ENCODE measurements at places on chromosomes 6 and 20.

DNA sequence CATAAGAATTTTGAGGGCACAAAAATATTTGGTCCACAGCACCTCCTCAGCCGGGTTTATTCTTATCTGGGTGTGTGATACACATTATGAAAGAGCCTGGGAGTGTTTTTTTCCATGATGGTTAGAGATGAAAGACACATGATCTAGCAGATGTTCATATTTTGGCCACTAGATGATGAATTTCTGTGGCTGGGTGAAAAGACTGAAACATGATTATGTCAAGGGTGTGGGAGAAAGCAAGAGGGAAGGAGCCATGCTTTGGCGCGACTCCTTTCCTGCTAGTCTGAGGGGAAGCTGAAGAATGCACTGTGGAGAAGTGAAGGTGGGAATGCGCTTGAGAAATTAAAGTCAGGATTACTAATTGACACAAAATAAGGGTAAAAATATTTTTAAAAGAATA is 102.3 kb downstream of the SH3BGRL2 start:
- DNase-seq: no peak

- DNase-seq: no peak
These were observed 173.8 kb downstream of the HIVEP2 start for GRCh38 chr6:142771162-142771561.

DNA sequence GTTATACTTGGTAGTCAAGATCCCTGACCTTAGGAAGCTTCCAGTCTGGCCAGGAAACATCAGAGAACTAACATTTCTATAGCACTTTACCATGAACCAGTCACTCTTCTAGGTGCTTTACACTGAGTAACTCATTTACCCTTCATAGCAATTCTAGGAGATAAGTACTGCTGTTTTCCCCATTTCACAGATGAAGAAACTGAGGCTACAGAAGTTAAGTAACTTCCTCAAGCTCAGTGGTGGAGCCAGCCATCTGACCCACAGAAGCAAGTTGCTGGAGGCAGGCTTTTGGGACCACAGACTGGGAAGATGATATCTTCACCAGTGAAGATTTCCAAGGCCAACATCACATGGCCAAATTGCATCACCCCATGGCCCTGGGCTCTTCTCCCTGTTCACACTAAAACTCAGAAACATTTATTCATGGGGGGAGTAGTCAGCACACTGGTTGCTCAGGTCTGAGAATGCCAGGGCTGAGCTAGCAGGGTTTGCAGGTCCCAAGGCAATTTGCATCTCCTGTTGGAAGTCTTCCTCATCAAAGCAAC is 70.3 kb downstream of the UNC5CL start:
- no peak for DNase-seq

- no peak for DNase-seq
These were observed 29.1 kb upstream of the SASH1 start for GRCh38 chr6:148313488-148313887.

- DNase-seq: no peak
These were observed 88.0 kb upstream of the ELOVL5 start for GRCh38 chr6:53436526-53437303.

DNA sequence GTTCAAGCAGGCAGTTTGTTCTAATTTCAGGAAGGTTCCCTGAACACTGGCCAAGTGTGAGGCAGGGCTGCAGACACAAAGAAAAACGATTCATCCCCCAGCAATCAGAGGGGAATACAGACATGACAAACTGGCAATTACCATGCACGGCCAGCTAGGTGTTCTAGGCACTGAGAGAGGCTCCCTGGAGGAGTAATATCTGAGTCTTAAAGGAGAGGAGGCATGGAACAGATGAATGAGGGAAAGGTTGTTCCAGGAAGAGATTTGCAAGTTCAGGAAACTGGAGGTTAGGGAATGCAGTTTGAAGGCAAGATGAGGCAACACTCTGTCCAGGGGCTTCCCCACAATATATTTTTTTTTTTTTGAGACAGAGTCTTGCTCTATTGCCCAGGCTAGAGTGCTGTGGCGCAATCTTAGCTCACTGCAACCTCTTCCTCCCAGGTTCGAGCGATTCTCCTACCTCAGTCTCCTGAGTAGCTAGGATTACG is 11.1 kb downstream of the RRAGD start:
- DNase-seq: no peak

DNA sequence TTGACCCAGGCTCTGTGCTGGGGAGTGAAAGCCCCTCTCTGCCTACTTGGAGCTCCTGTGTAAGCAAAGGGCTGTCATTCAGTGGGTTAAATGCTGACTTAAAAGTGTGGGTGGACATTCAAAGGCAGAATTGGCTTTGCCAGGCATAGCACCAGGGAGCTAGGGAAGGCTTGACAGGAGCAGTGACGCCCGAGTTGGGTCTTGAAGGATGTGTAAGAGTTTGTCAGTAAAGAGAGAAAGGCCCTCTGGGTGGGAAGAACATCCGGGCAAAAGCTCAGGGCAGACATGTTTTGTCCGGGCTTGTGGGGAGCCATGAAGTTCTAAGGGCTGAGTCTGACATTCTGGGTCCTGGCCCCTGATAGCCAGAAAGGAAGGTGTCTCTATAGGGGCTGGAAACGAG is 27.9 kb upstream of the CHMP4B start:
- DNase-seq: no peak

DNA sequence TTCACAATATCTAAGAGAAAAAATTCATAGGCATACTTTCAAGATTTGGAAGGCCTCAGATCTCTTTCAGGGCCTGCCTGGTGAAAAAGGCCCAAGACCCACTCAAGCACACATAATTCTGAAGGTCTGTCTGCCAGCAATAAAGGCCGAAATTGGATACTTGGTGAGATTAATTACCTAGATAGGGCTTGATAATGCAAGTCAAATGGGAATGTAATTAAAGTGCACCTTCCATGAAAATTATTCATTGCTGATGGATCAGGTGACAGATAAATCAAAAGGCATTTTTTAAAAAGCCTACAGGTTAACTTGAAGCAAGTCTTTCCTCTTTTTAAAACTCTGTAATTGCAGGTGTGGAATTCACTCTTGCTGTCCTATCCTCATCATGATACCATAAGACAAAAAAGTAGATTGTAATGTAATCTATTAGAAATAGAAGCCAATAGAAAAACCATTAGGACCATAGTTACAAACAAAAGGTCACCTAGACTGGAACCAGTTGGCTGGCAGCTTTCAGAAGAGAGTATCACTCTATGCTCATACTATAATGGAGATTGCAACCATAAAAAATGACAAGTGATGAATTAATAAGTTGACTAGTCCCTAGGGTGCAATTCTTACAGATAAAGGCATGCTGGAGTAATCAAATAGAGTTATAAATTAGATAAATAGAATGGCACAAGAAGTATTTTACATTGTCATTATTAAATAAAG is 77.3 kb downstream of the EPHA7 start:
- DNase-seq: peak; percentile 38

DNA sequence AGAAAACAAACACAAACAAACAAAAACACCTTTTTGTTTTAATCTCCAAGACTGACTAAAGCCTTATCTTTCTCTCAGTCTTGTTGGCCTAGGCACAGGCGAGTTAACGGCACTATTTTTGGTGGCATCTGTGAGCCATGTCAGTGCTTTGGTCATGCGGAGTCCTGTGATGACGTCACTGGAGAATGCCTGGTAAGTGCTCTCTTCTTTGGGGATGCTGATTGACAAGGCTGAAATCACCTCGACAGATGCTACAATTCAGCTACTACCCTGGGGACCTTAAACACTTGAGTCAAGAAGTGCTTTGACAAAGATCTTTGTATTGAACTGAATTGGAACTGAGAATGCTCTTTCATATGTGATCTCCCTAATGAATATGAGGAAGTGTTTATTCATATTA is 384.1 kb downstream of the LAMA2 start:
- no peak for DNase-seq

- no peak for DNase-seq
These were observed 177.9 kb downstream of the MBOAT1 start for GRCh38 chr6:20034408-20034769.

DNA sequence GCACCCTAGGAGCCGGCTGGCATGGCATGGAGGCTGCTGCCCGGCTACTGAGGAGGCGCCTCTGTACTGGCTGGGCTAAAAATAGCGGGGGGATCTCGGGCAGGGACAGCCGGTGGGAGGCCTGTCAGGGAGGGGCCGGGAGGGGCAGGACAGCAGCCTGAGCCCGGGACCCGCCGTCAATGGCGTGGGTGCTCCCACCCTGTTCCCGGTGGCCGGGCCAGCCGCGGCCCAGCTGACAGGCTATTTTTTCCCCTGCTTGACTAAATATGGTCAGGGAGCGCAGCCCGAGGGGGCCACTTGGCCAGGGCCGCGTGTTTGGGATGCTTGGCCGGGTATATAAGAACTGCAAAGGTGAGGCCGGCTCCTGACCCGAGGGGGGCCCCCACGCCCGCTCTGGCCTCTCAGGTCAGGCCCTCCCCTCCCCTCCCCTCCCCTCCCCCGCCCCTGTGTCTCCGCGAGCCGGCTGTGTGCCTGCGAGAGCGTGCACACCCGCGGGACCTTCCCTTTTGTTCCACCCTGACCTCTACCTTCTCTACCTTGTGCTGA is 74.4 kb upstream of the GATA5 start:
- DNase-seq: no peak

GRCh38 chr6:52745764-52746201 is 17.5 kb downstream of the GSTA2 start:
- DNase-seq: no peak

GRCh38 chr6:16659466-16660156 is 101.6 kb downstream of the ATXN1 start:
- DNase-seq: no peak

DNA sequence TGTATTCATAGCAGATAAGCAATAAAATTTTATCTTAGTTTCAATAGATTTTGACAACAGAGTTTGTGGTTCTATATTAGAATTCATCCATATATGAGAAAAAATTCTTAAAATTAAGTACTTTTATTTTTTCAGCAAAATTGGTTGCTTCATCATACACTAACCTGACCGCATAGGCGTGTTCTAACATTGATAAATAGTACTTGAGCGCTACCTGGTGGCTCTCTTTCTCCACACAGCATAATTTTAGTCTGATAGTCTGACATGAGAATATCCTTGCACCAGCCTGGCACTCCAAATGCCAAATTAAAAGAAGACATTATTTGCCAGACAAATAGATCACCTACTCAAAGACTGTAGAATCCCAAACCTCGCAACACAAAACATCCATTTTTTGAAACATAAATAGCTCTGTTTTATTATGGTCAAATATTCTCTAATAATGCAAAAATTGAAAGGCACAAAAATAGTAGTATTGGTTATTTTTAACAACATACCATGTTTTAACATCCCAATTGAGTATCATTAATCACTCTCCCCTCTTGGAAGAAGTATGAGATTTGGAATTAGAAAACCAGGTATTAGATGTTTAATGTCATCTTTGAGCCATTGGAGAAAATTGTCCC is 33.0 kb upstream of the FILIP1 start:
- DNase-seq: peak; percentile 54

- DNase-seq: no peak
These were observed 26.1 kb downstream of the PXDC1 start for GRCh38 chr6:3725145-3726047.

DNA sequence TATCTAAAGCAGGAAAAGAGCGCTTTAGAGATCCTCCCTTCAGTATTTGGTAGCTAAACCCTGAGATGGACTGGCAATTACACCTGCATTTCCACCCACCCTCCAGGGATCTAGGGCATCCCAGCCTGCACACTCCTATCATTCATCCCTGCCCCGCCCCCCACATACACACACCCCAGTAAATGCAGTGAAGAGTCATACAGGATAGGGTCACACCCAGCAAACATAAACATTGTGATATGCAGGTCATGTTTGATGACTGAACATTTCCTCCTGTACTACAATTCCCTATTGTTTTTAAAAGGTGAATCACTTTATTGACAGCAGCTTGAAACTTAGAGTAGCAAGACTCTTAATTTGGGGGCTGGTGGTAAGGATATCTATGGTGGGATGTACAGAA is 112.9 kb downstream of the FOXO3 start:
- no peak for DNase-seq

DNA sequence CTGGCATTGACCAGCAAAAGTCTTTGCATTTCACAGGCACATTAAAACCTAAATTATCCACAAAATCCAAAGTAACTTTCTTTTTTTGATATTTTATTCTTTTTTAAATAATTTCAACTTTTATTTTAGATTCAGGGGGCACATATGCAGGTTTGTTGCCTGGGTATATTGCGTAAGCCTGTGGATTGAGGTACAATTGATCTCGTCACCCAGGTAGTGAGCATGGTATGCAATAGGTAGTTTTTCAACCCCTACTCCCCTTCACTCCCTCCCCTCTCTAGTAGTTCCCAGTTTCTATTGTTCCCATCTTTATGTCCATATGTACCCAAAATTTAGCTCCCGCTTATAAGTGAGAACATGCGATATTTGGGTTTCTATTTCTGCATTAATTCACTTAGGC is 97.6 kb downstream of the CEP57L1 start:
- no peak for DNase-seq

DNA sequence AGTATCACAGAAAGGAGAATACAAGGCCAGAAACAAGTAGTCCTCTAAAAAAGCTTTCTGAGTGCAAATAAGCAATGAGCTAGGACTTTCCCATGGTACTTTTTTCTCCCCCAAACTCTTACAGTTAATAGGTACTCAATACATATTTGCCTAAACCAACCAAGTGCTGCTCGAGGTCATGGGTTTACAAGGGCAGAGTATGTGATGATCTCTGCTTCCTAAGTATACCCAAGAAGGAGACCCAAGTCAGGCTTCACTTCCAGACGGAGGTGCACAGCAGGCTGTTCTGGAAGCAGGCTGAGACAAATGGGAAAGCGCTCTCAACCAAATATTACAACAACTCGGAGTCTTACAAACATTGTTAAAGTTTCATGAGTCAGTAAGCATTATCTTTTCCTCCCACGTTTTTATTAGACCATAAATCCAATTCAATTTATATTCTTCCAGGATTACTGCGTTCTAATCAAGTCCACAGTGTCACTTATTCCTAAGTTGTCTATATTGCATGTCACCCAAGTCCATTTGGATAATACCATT is 8.1 kb downstream of the FYN start:
- no peak for DNase-seq

- no peak for DNase-seq
These were observed 125.3 kb downstream of the ATXN1 start for GRCh38 chr6:16635810-16636602.

GRCh38 chr20:60986506-60987156 is 265.4 kb upstream of the CDH4 start:
- DNase-seq: no peak

DNA sequence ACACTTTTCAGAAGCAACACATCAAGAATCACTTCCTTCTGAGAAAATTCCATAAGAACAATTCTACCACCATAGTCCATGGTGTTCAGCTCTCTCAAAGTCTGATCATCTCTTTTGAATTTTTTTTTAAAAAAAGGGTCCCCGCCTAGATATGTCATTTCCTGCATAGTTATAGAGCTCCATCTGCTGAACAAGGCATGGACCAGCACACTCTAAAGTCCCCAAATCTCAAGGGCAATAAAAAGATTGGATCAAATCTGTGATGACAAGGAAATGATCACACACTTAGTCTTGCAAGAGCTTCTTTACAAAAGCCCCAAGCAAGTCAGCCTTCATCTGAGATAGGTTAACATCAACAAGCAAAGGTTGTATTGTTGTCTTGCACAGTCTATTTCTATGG is 100.7 kb upstream of the STMND1 start:
- DNase-seq: no peak
